ENCODE measurements at places on chromosomes 7 and 10.

GRCh38 chr7:158416283-158416933, 171.2 kb downstream of the PTPRN2 start:
- no peak for DNase-seq

DNA sequence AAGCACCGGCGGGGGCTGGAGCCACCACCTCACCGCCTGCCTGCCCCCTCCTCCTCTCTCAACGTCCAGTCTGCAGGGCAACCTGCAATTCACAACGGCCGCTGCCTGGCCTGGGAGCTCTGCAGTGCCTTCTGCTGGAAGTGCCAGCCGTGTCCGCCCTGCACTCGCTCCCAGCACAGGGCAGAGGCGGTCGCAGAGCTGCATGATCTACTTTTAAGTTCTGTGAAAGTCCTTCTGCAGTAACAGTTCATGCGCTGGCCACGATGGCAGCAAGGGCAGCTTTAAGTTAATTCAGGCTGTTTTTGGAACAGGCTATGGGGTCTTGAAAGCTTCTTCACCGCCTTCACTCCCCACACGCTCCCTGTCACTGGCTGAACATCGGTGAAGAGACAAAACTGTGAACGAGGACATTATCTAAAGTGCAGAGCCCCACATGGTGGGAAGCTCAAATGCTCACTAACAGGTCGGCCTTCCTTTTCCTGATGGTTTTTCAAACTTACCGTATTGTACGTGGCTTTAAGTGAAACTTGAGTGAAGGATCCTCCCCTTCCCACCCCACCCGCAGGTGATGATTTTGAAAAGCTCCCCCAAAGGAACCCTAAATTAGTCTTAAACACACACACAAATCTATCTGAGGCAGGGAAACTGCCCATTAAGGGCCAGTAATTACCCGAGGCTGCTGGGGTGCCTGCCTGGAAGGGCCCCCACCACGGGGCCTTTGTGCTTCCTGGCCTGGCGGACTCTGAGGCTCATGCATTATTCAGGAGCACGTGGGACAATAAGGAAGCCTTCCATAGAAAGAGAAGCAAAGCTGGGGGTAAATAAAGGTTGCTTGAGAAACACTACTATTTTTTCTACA, 504.3 kb downstream of the DNAJB6 start:
- DNase-seq: no peak

- DNase-seq: no peak
Observed at GRCh38 chr7:37074370-37074769, 350.1 kb upstream of the AOAH start.

DNA sequence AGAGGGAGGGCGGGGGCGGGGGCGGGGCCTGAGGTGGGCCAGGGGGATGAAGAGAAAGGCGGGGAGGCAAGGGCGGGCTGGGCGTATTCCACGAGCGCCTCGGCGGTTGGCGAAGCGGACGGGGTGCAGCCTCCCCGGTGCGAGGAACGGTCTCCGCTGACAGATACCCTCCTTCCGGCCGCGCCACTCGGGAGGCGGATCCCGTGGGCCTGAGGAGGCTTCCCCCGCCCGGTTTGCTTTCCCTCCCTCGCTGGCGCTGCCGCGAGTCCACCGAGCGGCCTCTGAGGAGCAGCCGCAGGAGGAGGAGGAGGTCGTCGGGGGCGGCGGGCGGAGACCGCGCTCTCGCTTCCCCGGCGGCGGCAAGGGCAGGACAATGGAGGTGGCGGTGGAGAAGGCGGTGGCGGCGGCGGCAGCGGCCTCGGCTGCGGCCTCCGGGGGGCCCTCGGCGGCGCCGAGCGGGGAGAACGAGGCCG, at the start of gene TRIM24:
TRIM24 (plus strand) TSS at position 84 of the 473 bp plus-strand sequence; CDS start at position 374, 290 bp downstream.
- DNase-seq: peak; percentile 98

DNA sequence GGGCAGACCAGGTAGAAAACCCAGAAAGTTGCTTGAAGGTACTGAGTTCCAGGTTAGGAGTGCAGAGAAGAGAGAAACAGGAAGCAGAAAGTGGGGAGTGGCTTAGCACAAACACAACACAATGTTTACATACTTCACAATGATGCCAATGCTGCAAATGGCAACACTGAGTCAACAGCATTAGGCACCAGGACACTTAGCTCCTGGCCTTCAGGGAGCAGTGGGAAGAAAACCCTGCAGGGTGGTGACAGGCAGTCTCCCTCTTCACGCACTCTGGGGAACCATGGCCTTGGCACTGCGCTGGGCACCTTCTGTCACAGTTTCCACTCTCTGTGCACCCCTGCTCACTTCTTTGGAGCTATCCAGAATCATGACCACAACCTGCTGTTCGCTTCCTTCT, 7.3 kb downstream of the ICA1 start:
- DNase-seq: peak; percentile 36

GRCh38 chr7:23062452-23062851, 43.1 kb upstream of the KLHL7 start:
- no peak for DNase-seq

- no peak for DNase-seq
Observed at GRCh38 chr10:24467605-24468004, 256.1 kb downstream of the ARHGAP21 start.

DNA sequence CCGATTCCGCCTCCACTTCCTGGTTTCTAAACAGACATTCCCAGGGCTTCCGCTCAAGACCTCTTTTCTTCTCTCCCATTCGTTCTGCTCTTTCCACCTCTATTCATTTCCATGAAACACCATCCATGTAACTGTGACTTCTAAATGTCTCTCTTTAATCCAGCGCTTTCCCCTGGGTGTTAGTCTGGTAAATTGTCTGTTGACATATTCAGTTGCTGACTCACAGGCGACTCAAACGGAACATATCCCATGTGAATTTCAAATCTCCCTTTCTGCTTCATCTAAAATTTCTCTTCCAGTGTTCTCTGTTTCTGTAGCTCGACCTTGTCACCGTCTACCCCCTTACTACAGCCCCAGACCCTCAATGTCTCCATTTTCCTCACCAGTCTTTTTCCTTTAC, 119.1 kb downstream of the PFKFB3 start:
- DNase-seq: no peak

GRCh38 chr10:80444646-80445319, 9.3 kb upstream of the TSPAN14 start:
- DNase-seq: no peak

DNA sequence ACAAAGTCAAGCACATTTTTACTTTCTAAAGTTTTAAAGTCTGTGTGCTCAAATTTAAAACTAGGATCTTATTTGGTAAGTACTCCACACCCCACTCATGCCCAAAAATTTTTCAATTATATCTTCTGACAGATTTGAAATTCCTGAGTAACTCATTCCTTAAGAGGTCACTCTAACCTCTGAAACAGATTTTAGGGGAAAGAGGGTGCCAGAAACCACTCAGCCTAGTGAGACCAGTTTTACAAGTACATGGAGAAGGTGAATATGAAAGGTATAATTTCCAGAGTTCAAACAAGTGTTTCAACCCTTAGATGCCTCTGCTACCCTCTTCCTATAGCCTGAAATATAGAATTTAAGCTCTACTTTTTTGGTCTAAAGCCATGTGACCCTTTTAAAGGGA, 79.2 kb downstream of the C7orf25 start:
- DNase-seq: no peak

DNA sequence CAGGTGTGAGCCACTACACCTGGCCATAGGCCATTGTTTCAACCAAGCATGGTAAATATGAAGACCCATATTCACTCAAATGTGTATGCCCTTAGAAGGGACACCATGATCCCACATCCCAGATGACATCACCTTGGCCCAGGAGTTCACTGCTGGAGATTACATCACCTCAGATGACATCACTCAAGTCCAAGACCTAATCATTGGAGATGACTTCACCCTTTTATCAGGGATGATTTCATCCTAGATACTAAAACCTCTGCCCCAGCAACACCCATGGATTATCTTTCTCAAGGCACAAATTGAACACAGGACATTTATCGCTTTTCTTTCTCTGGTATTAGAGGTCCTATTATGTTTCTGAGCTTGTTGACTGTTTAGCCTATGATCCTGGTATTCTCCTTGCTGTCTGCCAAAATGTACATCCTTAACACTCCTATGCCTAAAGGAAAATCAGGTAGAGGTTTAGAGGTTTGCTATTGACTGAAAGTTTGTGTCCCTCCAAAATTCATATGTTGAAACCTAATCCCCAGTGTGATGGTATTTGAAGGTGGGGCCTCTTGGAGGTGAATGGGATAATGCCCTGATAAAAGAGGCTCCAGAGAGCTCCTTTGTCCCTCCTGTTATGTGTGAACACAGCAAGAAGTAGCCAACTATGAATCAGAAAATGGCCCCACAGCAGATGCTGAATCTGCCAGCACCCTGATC, 9.8 kb upstream of the CYP2C18 start:
- DNase-seq: no peak

- no peak for DNase-seq
Observed at GRCh38 chr7:72435366-72435765, 23.2 kb upstream of the CALN1 start.

- DNase-seq: no peak
Observed at GRCh38 chr7:25624833-25625232, 396.5 kb upstream of the NPVF start.

DNA sequence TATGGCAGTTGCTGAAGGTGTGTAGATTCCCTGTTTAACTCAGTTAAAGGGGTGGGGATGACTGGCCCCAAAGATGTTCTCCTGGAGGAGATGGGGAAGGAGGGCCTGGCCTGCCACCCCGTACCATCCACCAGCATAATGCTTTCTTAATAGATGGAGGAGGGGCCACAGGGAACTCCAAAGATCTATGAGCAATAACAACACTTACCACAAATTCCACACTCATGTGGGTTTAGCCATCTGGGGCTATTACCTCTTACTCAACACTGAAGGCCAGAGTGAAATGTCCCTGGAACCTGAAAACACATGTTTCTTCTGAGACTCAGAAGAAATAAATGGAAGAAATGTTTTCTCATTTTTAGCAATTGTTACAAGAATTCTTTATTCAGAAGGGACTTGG, 259.0 kb downstream of the CXCL12 start:
- no peak for DNase-seq

GRCh38 chr10:132169766-132170560, 16.8 kb upstream of the DPYSL4 start:
- DNase-seq: no peak

- no peak for DNase-seq
Observed at GRCh38 chr10:714214-714613, 24.7 kb upstream of the DIP2C start.
